ENCODE measurements at places on chromosomes 7 and 10.

DNA sequence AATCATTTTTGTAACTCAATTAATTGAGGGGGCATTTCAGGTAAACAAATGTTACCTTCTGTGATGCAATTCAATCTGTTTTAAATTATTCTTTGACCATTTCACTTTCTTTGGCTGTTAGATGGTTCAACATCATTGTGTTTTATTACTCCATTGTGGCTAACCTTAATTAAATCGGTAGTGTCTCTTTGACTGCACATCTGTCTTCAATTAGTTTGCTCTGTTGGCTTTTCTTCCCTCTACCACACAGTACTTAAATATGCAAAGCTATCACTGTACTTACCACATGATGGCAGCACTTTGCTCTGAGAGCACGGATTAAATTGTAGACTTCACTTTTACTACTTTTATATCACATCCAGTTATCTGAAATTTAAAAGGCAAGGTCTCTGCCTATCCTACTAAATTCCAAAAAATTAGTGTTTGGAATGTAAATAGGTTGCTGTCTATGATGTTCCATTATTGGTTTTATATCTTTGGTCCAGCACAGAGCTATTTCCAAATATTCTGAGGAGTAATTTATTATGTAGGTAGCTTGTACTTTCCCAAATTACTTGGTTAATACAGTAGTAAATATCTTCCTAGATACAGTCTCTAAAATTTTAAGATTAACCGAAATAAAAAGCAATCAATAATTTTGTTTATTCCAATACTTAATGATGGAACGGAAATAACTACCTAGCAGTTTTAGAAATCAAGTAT is 352.0 kb downstream of the PCLO start:
- peak; percentile 62 for DNase-seq

GRCh38 chr7:114934086-114934485 is 12.2 kb downstream of the MDFIC start:
- DNase-seq: no peak

DNA sequence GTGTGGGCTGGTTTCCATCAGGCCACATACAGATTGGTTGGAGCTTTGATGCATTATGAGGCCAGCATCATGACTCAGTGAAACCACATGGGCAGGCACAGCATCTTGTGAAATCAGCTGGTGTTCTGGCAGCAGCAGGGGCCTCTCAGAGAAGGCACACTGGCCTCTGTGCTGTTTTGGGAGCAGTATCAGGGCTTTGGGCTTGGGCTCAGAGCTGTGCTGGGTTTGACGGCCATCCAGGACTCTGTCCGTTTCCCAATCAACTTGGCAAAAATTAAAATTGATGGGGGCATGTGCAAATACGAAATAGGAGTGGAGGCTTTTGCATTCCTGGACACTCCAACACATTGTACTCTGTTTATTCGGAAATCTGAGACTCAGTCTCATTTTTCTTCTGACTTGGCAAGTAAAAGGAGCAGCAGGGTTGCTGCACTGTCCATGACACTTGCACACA is 190.9 kb downstream of the BMPER start:
- DNase-seq: peak; percentile 70

DNA sequence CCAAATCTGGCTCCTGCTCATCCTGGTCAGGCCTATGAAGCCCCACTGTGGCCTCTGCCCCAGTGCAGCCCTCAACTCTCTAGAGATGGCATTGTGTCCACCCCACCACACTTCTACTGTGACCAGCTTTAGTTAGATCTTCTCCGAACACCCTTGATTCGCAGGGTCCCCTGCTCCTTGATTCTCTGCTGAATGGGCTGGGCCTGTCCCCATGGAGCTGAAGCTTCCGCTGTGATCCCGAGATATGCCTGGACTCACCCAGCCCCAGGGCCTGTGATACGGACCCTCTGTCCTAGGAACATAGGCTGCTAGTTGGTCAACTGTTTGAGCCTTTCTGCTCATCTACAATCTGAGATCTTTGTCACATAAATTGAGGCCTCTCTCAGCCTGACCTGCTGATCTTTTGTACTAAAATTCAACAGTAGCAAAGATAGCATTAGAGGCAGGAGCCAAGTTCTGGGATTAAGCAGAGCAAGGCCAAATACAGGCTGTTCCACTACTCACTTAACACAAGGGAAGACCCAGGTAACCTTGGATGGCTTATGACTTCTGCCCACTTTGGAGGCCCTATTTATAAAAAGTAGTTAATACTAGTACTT is 6.5 kb upstream of the PPIF start:
- DNase-seq: no peak

GRCh38 chr7:17369691-17370426 is 71.4 kb downstream of the AHR start:
- DNase-seq: peak; percentile 93

DNA sequence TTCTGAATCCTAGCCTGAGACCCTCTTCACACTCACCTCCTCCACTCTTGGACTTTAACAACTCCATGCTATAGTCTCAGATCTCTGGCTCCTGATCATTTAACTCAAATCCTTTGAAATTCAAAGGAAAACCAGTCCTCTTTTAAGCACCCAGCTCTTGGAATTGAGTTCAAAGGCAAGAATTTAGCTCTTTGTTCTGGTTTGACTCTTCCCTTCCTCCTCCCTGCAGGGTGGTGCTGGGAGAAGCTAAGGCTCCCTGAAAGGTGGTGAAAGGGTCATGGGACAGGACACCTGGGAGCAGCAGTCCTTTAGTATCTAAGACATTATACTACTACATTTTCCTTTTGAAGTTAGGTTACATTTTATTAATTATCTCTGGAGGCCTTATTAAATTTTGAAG is 259.4 kb downstream of the CCSER2 start:
- DNase-seq: no peak

DNA sequence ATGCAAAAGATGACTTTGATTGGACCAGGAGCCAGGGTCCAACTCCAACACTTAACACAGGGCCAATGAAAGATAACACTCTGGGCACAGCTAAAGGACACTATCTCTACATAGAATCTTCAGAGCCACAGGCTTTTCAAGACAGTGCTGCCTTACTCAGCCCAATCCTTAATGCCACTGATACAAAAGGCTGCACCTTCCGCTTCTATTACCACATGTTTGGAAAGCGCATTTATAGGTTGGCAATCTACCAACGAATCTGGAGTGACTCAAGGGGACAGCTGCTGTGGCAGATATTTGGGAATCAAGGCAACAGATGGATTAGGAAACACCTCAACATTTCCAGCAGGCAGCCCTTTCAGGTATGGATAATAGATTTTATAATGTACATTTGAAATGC is 160.7 kb downstream of the MALRD1 start:
- DNase-seq: no peak

DNA sequence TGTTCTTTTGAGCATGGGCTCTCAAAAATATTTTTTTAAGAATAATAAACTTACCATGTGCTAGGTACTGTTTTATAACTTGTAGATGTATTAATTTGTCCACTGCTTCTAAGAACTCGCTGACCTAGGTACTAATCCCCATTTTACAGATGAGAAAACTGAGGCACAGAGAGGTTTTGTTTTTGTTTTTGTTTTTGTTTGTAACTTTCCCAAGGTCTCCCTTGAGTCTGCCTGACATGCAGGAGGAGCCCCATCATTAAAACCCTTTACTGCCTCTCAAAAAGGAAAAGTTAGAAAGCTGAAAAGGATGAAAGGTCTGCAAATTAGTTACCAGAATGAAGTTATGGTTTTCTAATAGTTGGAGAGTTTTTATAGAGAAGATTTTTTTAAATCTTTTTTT is 38.5 kb upstream of the AGBL3 start:
- no peak for DNase-seq
